ENCODE measurements at places on chromosomes 3 and 15.

DNA sequence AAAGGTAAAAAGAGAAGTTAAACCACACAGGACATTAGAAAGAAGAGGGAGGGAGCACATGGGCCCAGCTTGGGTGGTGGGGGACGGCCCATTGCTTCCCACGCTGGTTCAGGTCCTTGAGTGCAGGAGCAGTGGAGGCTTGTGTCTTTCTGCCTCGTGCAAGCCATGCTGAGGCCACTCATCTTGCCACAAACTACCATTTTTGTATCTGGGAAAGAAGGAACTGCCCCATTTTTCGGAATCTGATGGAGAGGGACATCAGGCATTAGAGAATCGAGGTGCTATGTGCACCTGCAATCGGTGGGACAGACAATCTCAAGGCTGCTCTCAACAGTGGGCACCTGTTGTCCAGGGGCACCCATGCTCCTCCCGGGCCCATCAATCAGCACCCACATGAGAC lies 234.5 kb downstream of the KLF13 start:
- DNase-seq: no peak

- no peak for DNase-seq
Measured at GRCh38 chr15:97759363-97759762, 201.1 kb upstream of the ARRDC4 start.

- no peak for DNase-seq
Measured at GRCh38 chr3:55555873-55556618, 68.9 kb upstream of the WNT5A start.

DNA sequence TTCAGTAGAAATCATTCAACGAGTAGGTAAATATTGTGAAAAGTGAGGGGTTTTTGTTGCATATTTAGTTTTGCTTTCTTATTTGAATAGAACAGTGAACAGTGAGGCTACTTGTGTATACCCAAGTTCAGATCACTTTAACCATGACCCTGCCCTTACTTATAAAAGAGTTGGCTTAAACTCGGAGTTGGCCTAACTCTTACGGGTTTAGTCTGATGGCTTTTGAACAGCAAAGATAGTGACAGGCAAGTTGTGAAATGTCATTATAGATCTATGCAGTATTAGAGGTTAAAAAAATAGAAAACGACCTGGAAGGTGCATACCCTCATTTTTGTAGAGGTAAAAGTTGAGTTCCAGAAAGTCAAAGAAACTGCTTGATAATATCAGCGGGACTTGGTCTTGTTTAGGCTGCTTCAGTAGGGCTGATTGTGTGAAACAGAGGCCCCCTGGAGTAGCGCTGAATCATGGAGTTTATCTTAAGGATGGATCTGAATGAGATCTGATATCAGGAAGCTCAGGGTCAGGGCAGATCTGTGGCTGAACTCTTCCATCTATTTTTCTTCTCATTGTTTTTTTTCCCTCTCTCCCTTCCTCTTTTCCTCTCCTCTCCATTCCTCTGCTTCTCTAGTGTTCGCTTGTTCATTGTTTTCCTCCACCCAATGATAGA lies 359.8 kb downstream of the LPP start:
- DNase-seq: no peak

DNA sequence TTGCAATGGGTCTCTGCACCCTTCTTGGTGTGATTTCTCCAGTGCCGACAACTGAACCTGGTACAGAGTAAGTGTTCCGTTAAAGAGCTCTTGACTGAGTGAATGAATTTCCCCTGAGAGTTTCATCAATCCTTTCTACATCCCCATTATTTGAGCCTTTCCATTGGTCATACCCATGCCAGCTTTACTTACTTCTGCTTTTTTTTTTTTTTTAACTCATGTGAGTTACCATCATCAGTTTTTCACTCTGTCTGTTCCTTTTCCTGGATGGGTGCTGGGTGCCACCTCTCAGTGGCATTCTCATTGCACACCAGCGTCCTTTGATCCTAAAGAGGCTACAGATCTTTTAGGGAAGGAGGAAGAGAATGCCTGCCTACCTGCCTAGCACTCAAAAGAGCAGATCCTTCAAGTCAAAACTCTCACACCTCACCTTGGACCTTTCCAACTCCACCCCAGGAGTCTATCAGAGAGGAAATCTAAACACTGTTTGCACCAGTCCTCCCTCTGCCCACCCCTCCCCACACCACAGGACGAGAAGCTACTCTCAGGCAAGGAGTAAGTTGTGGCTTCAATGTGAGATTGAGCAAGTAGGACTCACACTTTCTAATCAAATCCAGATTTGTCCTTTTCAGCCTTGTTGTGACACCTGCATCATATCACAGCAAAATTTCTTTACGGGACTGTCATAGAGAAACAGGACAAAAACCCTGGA lies 13.1 kb upstream of the USP3 start:
- no peak for DNase-seq

- no peak for DNase-seq
Measured at GRCh38 chr15:85582131-85583079, 202.0 kb downstream of the AKAP13 start.

DNA sequence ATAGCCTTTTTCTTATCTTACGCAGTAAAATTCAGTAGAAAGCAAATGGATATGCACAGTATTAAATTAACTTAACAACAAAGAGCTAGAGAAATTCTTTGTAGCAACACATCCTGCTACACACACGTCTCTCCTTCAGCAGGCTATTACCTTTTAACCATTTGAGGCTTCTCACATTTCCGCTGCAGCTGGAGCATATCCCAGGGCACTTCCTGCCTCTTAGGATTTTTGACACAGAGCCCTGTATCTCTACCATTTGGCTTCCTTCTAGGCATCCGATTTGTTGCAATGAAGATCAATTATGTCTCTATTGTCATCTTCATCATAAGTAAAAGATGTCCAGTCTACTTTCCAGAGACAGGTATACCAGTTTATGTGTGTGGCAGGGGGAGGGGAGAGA lies 292.4 kb upstream of the CBLB start:
- DNase-seq: no peak

DNA sequence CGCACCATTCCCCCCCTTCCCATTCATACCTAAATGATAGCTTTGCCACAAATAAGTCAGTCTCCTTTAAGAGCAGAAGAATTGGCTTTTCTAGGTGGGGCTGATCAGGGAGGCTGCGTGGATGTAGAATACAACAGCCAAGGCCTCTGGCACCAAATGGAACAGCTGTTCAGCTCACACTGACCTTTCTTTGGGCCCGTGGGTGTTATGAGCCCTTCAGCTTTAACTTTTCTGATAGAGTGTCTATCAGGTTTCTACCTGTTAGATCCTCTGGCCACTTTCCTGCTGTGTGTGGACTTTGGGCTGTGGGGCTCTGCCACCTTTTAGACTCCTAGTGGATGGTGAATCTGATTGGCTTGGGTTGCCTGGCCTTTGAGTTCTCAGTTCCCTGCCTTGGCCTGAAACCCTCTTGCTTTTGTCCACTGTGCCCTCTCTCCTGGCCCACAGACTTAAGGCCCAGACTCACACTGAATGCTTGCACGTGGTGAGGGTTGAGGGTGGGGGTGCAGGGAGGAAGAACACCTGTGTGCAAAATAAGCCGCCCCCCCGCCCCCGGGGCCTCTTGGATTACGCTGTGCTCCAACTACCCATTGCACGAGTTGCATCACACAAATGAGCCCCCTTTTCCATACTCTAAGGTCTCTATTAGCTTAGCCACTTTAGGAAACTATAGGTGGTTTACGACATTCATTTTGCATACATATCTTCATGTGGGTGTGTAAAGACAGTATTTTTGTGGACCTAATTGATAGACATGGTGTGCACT lies 1.3 kb upstream of the RFX7 start:
- peak; percentile 27 for DNase-seq

DNA sequence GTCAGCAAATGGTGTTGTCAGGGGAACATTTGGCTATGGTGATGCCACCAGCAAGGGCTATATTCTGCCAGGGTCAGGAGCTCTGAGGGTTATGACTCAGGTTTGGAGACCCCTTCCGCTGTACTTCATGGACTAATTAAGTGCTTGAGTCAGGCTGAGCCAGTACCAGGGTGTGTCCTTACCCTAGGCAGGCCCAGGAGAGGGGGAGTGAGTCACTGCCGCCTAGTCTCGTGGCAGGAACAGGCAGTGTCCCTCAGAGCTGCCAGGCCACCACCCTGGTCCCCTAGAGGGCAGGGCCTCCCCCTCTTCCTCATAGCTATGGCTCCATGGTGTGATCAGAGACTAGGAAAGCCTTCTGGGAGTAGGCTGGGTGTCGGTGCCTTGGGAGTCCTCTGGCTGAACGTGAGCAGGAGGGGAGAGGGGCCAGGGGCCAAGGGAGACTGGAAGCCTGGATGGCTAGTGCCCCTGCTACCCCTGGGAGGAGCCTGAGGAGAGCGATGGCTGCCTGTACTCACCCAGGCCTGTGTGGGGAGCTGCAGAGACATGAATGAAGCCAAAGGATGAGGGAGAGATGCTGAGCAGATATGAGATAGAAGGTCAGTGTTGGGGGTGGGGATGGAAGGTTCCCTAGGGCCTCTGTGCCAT lies 10.6 kb downstream of the MAPKAPK3 start:
- no peak for DNase-seq

DNA sequence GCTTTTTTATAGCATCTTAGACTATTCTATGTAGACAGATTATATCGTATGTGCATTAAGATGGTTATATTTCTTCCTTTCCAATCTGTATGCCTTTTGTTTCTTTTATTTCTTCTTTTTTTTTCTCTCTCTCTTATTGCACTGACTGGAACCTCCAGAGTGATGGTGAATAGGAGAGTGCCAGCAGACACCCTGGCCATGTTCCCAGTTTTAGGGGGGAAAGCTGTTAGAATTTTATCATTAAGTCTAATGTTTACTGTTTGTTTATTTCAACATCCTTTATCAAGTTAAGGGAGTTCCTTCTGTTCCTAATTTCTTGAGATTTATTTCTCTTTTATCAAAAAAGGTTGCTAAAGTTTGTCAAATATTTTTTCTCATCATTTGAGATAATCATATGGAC lies 116.6 kb upstream of the LRTM1 start:
- DNase-seq: no peak

GRCh38 chr3:135056733-135057310 lies 261.8 kb downstream of the EPHB1 start:
- DNase-seq: no peak

DNA sequence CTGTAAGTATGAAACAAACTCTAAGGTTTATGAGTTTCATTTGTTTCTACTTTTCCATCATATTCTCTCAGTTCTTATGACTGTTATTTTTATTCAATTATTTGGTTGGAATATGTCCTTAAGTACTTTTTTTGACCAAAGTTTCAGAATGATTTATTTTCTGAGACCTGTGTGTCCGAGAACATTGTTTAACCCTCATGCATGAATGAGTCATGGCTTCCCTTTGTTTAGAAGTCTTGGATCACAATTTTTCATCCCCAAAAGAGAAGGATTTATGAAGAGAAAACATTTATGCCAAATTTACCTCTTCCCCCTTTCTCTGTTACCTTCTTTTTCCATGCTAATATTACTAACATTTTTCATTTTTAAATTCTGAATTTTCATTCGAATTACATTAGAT lies 518.0 kb upstream of the NR2F2 start:
- no peak for DNase-seq

GRCh38 chr15:40038275-40038637 lies 725 bp downstream of the SRP14 start:
- DNase-seq: no peak

DNA sequence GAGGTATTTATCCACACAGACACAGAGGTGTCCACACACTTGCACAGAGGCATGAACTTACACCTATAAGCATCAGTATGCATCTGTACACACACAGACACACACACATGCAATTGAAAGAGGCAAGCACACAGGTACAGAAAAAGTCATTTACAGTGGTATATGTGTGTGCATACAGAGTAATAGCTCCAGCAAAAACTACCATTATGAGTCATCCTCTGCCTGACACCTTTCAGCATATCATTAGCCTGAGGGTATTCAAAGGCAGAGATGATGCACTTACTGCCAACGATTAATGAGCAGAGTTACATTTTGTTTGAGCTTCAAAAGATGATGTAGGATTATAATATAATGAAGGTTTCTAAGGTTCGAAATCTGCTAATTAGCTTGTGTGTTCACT lies 100.3 kb upstream of the TPRG1 start:
- DNase-seq: no peak

- no peak for DNase-seq
Measured at GRCh38 chr3:49845694-49846093, 10.7 kb downstream of the TRAIP start.

DNA sequence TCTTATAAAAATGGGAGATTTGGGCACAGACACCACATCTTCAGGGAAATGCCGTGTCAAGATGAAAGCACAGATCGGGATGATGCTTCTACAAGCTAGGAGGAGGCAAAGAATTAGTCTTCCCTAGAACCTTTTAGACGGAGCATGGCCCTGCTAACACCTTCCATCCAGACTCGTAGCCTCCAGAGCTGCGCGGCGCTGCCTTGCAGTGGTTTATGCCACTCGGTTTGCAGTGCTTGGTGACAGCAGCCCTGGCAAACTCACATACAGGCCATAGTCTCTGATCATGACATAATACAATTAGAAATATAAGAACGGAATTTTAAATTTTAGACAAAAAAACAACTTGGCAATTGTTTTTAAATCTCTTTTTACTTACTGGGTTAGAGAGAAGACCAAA lies 37.1 kb upstream of the SLC41A3 start:
- DNase-seq: no peak

DNA sequence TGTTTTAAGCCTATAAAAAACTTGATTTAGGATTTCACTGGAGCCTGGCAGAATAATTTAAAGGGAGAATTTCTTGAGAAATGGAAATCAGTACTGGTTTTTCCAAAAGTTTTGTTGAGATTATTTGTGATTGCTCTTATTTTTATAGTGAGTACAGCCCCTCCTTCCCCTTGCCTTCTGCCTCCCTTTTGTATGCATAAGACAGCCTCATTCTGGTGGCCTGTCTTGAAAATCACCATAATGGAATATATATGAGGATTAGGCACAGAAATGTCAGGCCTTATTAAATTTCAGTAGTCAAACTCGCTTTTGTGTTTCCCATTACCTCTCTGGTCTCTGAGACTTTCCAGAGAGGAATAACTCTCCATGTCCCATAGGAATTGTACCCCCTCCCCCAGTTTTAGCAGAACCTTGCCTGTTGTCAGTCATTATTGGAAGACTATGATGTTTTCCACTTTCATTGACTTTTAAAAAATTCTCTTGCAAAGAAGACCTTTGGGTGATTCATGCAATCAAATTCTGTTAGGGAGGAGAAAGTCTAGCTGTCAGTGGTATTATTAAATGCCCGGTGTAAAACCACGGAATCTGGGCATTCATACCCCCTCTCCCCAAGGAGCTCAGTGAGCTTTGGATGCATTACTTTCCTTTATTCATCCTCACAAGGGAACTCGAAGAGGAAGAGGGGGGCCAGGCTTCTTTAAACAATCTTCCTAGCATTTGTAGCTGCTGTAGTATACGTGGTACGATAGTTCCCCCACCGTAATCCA lies 171.6 kb upstream of the TSC22D2 start:
- DNase-seq: no peak
